ENCODE measurements at places on chromosomes 4 and X.

- no peak for DNase-seq
These were observed 47.6 kb upstream of the DRP2 start for GRCh38 chrX:101171883-101172400.

DNA sequence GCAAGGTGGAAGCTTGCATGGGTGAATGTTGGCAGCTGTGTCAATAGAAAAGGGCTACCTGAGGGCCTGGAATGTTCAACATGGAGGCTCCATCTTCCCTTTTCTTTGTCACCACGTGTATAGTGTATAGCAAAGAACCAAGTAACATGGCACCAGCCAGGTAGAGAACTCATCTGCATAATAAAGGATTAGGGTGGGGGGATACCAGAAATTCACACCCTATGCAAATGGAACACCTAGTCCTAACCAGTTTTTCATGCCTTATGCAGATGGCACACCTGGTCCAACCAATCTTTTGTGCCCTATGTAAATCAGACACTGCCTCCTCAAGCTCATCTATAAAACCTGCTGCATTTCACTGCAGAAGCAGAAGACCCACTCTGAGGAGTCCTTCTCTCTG is 169.6 kb upstream of the GLRA2 start:
- no peak for DNase-seq

DNA sequence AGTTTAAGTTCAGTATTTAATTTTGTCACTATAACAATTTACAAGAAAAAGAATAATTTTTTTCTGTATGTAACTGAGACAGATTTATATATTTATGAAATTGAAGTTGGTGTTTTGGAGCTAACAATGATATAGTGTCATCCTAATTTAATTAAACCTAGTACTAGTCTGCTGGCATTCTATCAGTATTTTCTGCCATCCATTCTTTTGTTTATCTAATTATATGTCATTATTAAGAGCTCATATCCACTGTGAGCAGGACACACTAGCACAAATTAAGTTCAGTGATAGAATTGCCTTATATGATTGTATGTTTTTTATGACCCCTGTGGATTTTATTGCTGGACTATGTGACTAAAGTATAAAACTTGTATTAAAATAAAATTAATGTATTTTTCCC is 996.5 kb downstream of the CCSER1 start:
- no peak for DNase-seq

GRCh38 chrX:2666491-2666890 is 24.6 kb upstream of the CD99 start:
- no peak for DNase-seq

Measured in T-helper 2 cell (primary cell).